AML-193 (cell line): ENCODE measurements at places on chromosomes 4 and X.

- DNase-seq = no peak
Measured at GRCh38 chrX:30992381-30992904, 79.4 kb downstream of the FTHL17 start.

DNA sequence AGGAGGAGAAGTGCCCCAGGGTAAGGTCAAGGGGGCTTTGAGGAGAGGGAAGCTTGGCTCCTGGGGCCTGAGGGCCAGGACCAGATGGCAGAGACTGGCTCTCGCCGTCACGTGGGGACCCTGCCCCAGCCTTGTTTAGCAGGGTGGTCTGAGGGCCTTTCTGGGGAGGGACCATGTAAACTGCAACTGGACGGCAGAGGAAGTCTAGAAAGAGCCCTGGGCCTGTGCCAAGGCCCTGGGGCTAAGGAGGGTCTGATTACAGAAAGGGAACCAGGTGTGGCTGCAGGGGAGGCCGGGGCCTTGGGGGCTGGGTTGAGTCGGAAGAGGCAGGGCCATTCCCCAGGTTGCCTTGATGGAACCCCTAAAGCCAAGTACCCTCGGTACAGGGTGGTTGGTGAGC is 1.8 kb upstream of the HGFAC start:
- DNase-seq = no peak

GRCh38 chr4:141763374-141763773 is 127.0 kb downstream of the IL15 start:
- no peak for DNase-seq

- no peak for DNase-seq
Measured at GRCh38 chr4:39030725-39031124, 1.5 kb downstream of the TMEM156 start.
